MCF 10A (cell line): ENCODE measurements at places on chromosomes 5 and 9. TPM values are rescaled to one million over a fixed set of nuclear protein-coding genes. Genes with fewer than 3 reads are reported as not detected.
A peak's percentile ranks its signal among the peaks of the same experiment; 100 is the strongest.

The CPLANE1 gene
- total RNA-seq = 23.6 and 25.1 TPM in 2 replicates

The PDE6A gene
- total RNA-seq = 0.22 and 0.42 TPM in 2 replicates

The SPINK13 gene
- total RNA-seq = not detected in 2 replicates

The LAMC3 gene
- total RNA-seq = not detected in 2 replicates

The THBS4 gene
- 0.82 and 1.2 TPM in 2 replicates for total RNA-seq

The BTNL3 gene
- not detected in 2 replicates for total RNA-seq

The HAVCR1 gene
- total RNA-seq = 0.42 TPM in 1 of 2 replicates, not detected in the other

GRCh38 chr5:35780236-35780635, 76.5 kb upstream of the IL7R start:
- H3K4me3 ChIP-seq = no peak overlapping the region
- H3K27ac ChIP-seq = no peak overlapping the region
- H3K4me1 ChIP-seq = peaks cover 24% of the 10 kb centered on the region
- DNase-seq = no peak

- H3K36me3 ChIP-seq = no peaks in the 10 kb centered on the region
- no peaks in the 10 kb centered on the region for H3K4me1 ChIP-seq
- H3K4me3 ChIP-seq = no peak overlapping the region
- H3K27ac ChIP-seq = no peak overlapping the region
- DNase-seq = peak; percentile 35
Measured at GRCh38 chr9:109171926-109172325, 4.9 kb upstream of the FRRS1L start.

GRCh38 chr9:87564111-87564510, 66.4 kb downstream of the DAPK1 start:
- H3K36me3 ChIP-seq = no peaks in the 10 kb centered on the region
- no peak overlapping the region for H3K4me3 ChIP-seq
- H3K27me3 ChIP-seq = no peaks in the 10 kb centered on the region
- no peaks in the 10 kb centered on the region for H3K4me1 ChIP-seq

DNA sequence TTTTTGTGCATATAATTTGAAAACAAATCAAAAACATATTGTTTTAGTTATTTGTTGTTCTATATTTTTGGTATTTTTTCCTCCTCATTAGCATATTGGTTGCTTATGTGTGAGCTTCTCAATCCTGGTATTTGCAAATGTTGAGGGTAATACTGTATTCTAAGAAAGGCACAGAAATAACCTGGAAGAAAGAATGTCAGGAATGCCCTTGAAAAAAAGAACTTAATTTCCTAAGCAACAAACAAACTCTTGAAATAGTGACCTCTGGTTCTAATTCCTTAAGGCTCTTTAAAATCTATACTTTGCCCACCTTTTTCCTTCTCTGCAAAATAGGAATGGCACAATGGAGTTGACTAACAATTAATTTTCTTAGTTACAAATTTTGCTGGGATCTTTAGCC, 117.5 kb downstream of the HMHB1 start:
- H3K27ac ChIP-seq = no peak overlapping the region
- no peak for DNase-seq
- H3K4me3 ChIP-seq = no peak overlapping the region
- H3K36me3 ChIP-seq = no peaks in the 10 kb centered on the region
- peaks cover 36% of the 10 kb centered on the region for H3K4me1 ChIP-seq

- H3K4me3 ChIP-seq = no peak overlapping the region
- no peaks in the 10 kb centered on the region for H3K4me1 ChIP-seq
- DNase-seq = no peak
- no peak overlapping the region for H3K27ac ChIP-seq
- H3K27me3 ChIP-seq = peaks cover 74% of the 10 kb centered on the region
Measured at GRCh38 chr5:161799316-161799715, 48.6 kb upstream of the GABRA1 start.

DNA sequence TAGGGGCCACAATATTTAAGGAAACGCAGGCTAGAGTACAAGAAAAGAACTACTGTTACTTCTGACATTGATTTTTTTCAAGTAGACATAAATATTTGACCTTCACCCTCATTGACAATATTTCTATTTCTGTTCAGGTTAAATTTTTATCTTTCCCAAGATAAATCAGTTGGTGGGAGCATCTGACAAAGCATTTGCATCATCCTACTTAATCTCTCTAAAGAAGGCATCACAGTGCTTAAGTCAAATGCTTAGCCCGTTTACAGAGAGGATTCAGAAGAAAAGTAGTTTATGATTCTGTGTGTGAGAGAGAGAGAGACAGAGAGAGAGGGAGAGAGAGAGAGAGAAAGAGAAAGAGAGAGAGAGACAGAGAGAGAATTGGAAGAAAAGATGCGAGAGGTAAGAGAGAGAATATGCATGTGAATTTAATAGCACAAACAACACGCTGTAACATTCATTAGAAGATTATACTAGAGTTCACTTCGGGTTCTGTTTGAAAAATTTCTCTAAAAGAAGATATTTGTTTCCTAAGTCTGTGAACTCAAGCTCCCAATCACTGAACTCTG, 1093.3 kb upstream of the CDH6 start:
- DNase-seq = peak; percentile 16
- H3K36me3 ChIP-seq = no peaks in the 10 kb centered on the region

DNA sequence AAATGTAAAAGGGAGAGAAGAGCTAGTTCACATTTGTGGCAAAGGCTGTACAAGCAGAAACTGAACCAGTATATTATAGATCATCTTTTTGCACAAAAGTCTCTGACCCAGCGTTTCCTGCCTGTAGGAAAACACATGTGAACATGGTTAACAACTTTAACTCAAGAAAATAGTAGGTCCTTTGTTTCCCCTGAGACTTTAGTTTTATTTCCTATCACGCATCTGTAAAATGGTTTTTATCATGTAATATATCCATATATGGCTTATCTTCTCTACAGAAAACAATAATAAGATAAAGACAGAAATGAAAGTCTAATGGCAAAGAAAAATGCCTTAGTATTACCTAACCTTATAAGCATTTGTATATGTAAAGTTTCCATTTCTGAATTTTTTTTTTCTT, 2.7 kb downstream of the KIF3A start:
- DNase-seq = no peak
- H3K27ac ChIP-seq = no peak overlapping the region
- no peak overlapping the region for H3K4me3 ChIP-seq
- peaks cover 30% of the 10 kb centered on the region for H3K36me3 ChIP-seq
- peaks cover 38% of the 10 kb centered on the region for H3K4me1 ChIP-seq
- no peaks in the 10 kb centered on the region for H3K27me3 ChIP-seq
